ENCODE measurements at places on chromosomes 12 and 14. TPM values are rescaled to one million over a fixed set of nuclear protein-coding genes. Genes with fewer than 3 reads are reported as not detected.

Gene GDF11
- total RNA-seq = 7.9 TPM

DNA sequence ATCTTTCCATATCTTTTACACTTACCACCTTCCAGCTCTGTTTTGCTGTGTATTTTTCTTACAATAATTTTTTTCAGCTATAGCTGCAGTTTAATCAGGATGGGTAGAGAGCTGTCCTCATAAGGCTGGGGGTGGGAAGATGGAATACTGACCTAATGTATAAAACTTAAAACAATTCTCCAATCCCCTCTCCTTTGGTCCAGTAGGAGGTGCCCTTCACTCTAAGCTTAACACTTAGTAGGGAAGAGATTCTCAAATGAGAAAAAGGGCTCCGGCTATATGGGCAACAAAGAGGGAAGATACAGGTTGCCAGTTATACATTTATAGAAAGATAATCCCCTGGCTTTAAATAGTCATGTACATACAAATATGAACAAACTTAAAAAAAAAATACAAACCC lies 2.8 kb downstream of the ORMDL2 start:
- no peak for DNase-seq

- no peak for DNase-seq
Observed at GRCh38 chr12:49865782-49866135, 22.9 kb upstream of the BCDIN3D start.

DNA sequence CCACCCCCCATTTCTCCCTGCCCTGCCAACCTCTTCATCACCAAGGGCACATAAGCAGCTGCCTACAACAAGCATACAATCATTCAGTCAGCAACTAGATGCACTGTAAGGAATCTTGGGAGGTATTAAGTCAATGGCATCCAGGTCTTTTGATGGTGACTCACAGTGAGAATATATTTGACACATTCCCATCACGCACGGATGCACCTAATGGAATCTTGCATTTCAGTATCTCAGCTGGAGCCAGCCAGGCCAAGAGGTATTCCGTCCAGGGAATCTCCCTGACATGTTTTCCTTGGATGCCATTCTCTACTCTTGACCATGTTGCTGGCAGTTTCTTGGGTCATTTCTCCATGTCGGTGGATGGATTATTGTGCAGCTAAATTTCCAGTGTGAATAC lies 73.9 kb upstream of the CAPRIN2 start:
- no peak for DNase-seq

Gene TPH2
- not detected for total RNA-seq

Data from hepatocyte (in vitro differentiated cells).